Sigmoid colon (tissue), 7 donors: ENCODE measurements at places on chromosomes 3 and 15. TPM values are rescaled to one million over a fixed set of nuclear protein-coding genes. Genes with fewer than 3 reads are reported as not detected.

RBM5 gene
- 170 TPM for total RNA-seq

HLTF gene
- total RNA-seq, result 43.9 TPM

USP19 gene
- total RNA-seq, result 48.2 TPM

DNA sequence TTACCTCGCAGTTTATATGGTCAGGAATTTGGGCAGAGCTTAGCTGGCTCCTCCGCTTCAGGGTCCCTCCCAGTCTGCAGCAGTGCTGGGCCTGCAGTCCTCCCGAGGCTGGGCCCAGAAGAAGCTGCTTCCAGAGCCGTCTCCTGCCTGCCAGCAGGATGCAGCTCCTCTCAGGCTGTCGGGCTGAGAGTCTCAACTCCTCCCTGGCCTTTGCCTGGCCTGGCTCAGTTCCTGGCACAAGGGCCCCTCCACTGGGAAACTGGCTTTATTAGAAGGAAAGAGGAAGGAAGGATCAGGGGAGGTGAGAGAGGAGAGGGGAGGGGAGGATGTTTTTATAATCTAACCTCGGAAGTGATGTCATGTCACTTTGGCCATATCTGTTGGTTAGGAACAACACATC is 72.8 kb downstream of the GABRG3 start:
- no peak for DNase-seq
- H3K27me3 ChIP-seq, result no peaks in the 10 kb centered on the region
- H3K36me3 ChIP-seq, result no peaks in the 10 kb centered on the region
- no peak overlapping the region for H3K27ac ChIP-seq

DNA sequence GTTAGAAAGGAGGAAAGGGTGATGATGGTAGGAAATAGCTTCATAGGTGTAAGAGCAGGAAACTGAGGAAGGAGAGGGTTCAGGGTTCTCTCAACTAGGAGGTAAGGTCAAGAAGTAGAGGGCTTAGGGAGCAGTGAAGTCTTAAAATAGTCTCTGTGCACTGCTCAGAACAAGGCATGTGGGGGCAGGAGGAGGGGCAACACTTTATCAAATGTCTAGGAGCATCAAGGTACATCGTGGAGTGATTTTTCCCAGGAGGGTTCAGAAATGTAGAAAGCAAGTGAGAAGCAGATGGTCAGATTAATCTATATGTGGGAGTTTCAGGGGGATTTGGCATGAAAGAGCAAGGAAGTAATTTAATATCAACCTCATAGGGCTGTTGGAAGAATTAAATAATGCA is 58.8 kb downstream of the TNIK start:
- DNase-seq, result no peak
- H3K27ac ChIP-seq, result no peak overlapping the region
- peaks cover 20% of the 10 kb centered on the region for H3K4me1 ChIP-seq
- H3K36me3 ChIP-seq, result no peaks in the 10 kb centered on the region

DNA sequence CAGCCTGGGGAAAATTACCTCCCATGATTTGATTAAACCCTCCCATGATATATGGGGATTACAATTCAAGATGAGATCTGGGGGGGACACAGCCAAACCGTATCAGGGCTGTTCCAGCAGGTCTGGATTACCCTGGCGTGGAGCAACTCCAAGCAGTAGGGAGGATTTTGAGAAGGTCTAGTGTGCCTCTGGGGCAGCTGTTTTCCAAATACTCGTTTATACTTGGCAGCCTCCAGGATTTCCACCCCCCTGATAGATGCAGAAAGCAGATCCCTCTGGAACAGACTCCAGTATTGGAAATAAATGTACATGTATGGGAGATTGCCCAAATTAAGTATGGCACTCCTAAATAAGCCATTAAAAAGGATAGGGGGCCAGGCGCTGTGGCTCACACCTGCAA is 7.7 kb upstream of the IRAK2 start:
- no peak for DNase-seq
- H3K27me3 ChIP-seq, result no peaks in the 10 kb centered on the region
- H3K36me3 ChIP-seq, result no peaks in the 10 kb centered on the region
- H3K27ac ChIP-seq, result no peak overlapping the region
